Hematopoietic multipotent progenitor cell treated with erythropoietin and hydrocortisone succinate and interleukin-3 and kit ligand, for 17 days (in vitro differentiated cells): ENCODE measurements at places on chromosomes 5 and 9.
A peak's percentile ranks its signal among the peaks of the same experiment; 100 is the strongest.

DNA sequence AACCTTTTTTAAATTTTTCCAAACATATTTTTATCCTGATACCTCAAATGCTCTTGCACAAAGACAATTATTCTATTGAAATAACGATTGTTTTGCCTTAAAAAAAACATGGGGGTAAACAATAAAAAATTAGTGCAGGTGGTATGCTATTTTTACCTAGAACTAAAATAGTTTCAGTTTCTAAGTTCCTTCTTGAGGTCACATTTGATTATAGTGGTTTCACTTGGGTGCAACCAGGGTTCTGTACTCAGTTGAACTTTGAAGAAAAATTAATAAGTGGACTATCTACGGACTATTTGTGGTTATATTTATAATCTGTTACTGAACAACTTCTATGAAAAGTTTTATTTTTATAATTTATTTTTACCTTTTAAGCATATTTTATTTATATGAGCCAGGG lies 387.1 kb upstream of the IZUMO3 start:
- no peak for DNase-seq

- no peak for DNase-seq
These were observed 5.1 kb upstream of the ORM1 start for GRCh38 chr9:114317665-114318357.

DNA sequence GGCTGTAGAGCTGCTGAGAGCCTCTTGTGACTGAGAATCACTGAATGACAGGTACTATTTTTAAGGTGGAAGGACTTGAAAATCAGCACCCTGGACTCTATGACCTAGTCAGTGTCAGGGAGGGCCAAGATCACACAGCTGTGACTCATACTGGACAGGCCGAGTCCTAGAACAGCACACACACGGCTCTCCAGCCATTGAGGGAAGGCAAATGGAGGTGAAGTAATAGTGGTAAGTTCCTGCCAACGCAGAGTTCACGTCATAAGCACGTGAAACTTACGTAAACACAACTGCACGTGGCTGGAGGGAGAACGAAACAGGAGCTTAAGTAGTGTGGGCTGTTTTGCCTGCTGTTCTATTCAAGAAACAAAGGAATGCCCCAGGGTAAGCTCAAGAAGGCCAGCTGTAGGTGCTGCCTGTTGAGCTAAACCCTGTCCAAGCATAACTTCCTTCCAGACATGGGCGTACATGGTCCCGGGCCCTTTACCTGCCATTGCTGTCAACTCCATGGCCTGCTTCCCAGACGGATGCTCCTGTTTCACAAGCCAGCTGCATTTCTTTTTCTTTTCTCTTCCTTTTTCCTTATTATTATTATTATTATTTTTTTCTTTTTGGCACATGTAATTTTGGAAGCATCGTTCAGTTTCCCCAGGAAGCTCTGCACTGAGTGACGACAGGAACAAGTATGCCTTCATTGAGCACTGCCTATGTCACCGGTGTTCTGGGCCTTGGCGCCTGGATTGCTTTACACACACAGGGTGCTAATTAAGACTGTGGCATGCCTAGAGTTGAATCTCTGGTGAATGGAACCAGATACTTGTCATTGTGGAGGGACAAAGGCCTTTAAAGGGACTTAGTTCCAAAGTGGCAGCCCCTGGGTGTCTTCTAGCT lies 10.2 kb upstream of the LCP2 start:
- DNase-seq = peak; percentile 36

DNA sequence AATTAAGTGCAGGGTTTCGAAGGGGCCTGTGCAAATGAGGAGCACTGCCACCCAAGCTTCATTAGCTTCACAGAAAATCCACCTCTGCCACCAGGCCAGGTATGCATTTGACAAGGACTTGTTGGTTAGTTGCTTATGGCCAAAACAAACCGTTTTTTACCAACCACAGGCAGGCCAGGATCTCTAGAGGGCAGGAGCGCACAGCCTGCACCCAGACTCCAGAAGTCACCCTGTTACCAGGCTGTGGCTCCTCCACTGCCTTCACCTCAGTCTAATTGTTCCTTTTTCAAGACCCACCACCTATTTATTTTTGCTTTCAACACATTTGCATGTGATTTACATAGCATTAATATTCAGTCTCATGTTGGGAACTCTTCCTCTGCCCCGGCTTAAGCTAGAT lies 78.3 kb upstream of the HSPA9 start:
- no peak for DNase-seq

GRCh38 chr5:126544087-126544740 lies 50.8 kb downstream of the ALDH7A1 start:
- no peak for DNase-seq

- no peak for DNase-seq
These were observed at the start of gene OMD for GRCh38 chr9:92424340-92424739. Gene OMD (minus strand): TSS chr9:92424471. CDS start chr9:92417558, 6,913 bp downstream.

- no peak for DNase-seq
These were observed 42.3 kb downstream of the B4GALT1 start for GRCh38 chr9:33124751-33125381.

- no peak for DNase-seq
These were observed 188.8 kb upstream of the GLRA1 start for GRCh38 chr5:152113401-152113800.

DNA sequence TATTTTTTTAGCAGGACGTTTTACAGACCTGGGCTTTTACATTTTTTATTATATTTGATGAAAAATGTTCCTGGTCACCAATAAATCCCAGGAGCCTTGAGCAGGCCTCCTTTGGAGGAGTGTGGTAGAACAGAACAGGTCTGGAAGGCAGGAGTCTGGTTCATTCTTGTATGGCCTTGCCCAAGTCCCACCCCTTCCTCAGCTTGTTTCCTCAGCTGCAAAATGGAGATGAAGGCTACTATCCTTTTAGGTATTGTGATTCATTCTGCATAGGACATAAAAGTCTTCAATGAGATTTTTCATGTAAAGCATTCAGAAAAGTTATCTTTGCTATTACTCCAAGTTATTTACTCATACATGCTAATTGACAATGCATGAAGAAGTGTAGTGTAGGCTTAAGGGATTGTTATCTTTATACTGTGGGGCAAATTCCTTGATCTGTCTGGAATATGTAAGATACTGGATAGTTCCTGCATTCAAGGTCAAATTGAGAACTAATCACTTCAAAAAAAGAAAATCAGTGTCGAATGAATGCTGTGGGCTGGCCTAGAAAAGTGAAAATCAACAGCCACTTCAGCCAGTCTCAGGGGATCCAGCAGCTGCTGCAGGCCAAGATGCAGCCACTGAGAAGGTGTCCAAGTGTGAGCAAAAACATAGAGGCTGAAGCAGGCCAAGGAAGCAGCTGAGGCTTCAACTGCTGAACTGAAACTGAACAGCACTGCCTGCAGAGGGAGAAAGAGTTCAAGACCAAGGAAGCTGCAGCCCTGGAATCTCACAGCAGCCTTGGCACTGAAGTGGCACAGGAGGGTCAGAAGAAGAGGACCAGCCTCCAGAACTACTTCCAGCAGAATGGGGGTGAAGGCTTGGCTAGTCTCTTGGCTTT lies 15.5 kb upstream of the SLC36A3 start:
- DNase-seq = no peak

DNA sequence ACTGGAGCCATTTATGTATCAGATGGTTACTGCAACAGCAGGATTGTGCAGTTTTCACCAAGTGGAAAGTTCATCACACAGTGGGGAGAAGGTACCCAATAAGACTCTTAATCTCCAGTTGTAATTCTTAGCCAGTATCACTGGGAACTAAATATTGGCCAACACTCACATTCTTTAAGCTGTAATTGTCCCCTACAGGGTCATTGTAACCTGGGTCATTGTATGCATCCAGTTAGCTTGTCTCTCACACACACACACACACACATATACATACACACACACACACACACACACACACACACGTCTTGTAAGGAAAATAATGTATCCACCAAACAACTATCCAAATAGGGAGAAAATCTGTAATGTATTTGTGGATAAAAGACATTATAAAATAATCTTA lies 113.0 kb downstream of the GIN1 start:
- DNase-seq = no peak

GRCh38 chr9:4106760-4107143 lies 193.1 kb downstream of the GLIS3 start:
- no peak for DNase-seq

- no peak for DNase-seq
These were observed 173.6 kb upstream of the S1PR3 start for GRCh38 chr9:88817628-88818027.

GRCh38 chr5:62275581-62275980 lies 30.4 kb upstream of the KIF2A start:
- DNase-seq = no peak

GRCh38 chr5:172544371-172545095 lies 90.2 kb upstream of the SH3PXD2B start:
- no peak for DNase-seq

DNA sequence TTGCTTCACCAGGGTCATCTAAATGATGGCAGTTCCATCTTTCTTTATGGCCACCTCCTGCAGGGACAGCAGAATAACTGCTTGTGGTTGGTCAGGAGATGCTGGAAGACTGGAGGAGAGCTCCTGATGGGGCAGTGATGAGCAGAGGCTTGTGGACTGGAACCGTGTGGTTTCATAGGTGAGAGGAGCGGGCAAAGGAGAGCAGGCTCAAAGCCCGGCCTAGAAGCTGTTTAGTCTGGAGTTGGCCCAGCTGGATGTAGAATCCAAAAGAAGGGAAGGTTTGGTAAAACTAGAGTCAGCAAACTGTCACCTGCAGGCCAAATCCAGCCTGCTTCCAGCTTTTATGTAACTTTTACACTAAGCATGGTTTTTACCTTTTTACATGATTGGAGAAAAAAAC lies 32.9 kb upstream of the TLE1 start:
- no peak for DNase-seq

GRCh38 chr9:94882966-94883641 lies 156.6 kb downstream of the AOPEP start:
- no peak for DNase-seq

- no peak for DNase-seq
These were observed 272.4 kb downstream of the CDK5RAP2 start for GRCh38 chr9:120307599-120307998.
